Effector memory CD8-positive, alpha-beta T cell (primary cell): ENCODE measurements at places on chromosomes 12 and 14.

- DNase-seq, result no peak
Measured at GRCh38 chr12:116180448-116180847, 97.0 kb downstream of the MED13L start.

- DNase-seq, result no peak
Measured at GRCh38 chr12:126404293-126404881, 1339.2 kb downstream of the AACS start.

- DNase-seq, result no peak
Measured at GRCh38 chr12:128513331-128513730, 246.4 kb downstream of the TMEM132C start.

- DNase-seq, result no peak
Measured at GRCh38 chr12:4932576-4932975, 22.9 kb downstream of the KCNA1 start.

DNA sequence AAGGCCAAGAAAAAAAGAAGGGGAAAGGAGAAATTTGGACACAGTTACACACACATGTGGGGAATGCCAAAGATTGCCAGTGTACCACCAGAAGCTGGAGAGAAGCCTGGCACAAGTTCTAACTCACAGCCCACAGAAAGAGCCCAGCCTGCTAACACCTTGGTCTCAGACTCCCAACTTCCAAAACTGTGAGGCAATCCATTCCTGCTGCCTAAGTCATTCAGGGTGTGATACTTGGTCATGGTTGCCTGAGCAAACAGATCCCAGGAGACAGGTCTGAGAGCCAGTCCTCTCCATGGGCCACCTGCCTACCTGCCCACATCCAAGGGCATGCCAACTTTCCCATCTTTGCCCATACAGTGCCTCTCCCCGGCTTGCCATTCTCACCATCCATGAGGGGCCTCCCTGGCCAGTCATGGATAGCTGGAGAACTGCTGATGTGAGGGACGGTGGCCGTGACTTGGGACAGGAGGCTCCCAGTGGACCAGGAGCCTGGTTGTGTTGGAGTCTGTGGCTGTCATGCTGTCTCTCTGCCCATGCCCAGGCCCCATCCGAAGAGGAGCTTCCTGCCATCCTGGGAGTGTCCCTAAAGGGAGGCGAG is 198.0 kb upstream of the RTL1 start:
- DNase-seq, result no peak

- no peak for DNase-seq
Measured at GRCh38 chr12:15863984-15864383, 18.2 kb upstream of the STRAP start.

- DNase-seq, result no peak
Measured at GRCh38 chr14:71004481-71004880, 97.2 kb downstream of the PCNX1 start.

GRCh38 chr12:57214398-57214781 is 2.2 kb upstream of the NXPH4 start:
- peak; percentile 57 for DNase-seq

GRCh38 chr12:16417058-16417457 is 69.6 kb downstream of the MGST1 start:
- DNase-seq, result no peak

GRCh38 chr14:89616852-89617341 is 199.9 kb upstream of the FOXN3 start:
- DNase-seq, result peak; percentile 47

- no peak for DNase-seq
Measured at GRCh38 chr12:3342051-3342450, 149.0 kb upstream of the PRMT8 start.

GRCh38 chr12:5908251-5908650 is 36.8 kb downstream of the ANO2 start:
- DNase-seq, result no peak

DNA sequence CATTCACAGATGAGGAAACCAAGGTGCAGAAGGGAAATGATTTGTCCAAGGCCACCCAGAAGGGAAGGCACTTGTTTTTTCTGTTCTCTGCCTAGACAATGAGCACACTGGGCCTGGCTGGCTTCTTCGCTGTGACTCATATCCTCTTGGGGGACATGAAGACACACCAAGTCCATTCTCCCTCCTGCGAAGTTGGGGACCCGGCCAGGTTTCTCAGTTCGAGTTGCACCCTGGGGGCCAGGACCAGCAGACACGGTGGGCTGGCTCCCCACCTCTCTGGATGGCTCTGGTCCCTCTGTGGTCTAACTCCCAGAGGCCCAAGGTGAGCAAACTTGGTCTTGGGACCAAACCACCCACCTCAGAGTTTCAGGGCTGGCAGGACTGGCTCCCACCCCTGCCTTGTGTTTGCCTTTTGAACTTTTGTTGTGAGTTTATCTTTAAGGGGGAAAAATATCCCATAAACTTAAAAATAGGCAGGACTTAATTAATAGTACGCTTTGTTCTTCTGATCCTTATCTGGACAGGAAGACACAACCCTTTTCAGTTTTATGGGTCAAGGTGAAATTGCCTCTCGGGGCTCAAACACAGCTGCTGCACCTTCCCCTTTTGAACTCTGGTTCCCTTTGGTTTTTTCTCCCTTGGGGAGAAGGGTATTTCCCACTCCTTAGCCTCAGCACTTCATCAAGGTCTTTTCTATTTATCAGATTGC is 9.0 kb upstream of the MLEC start:
- DNase-seq, result no peak

GRCh38 chr12:124842800-124843510 is 20.7 kb downstream of the SCARB1 start:
- DNase-seq, result no peak

DNA sequence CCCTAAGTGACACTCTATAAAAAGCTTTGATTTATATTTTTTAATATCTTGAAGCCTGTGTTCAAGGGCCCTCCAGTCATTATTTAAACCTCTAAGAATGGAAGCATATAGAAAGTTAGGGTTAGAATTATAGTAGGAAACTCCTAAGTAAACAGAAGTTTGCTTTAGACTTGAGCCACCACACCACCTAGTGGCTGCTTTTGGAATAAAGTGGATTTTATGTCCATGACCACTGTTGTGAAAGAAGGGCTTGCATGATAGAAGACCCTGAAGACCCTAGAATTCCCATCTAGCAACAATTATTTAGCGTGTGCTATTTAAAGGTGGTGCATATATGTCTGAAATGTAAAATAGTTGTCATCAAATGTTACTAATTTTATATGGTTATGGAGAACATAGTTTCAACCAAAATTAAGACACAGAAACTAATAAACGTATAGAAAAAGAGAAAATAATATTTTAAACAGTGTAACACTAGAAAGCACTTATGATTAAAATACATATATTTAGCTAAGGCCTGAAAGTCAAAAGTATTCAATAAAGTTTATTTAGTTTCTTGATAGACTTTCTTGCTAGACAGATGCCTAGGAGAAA is 21.3 kb downstream of the LRRIQ1 start:
- DNase-seq, result no peak

- no peak for DNase-seq
Measured at GRCh38 chr12:77992760-77993159, 162.1 kb downstream of the NAV3 start.

- DNase-seq, result no peak
Measured at GRCh38 chr12:65293735-65294134, 15.3 kb downstream of the MSRB3 start.

GRCh38 chr14:36989806-36990205 is 182.6 kb downstream of the SLC25A21 start:
- no peak for DNase-seq

- no peak for DNase-seq
Measured at GRCh38 chr14:78637489-78637888, 467.3 kb downstream of the NRXN3 start.

DNA sequence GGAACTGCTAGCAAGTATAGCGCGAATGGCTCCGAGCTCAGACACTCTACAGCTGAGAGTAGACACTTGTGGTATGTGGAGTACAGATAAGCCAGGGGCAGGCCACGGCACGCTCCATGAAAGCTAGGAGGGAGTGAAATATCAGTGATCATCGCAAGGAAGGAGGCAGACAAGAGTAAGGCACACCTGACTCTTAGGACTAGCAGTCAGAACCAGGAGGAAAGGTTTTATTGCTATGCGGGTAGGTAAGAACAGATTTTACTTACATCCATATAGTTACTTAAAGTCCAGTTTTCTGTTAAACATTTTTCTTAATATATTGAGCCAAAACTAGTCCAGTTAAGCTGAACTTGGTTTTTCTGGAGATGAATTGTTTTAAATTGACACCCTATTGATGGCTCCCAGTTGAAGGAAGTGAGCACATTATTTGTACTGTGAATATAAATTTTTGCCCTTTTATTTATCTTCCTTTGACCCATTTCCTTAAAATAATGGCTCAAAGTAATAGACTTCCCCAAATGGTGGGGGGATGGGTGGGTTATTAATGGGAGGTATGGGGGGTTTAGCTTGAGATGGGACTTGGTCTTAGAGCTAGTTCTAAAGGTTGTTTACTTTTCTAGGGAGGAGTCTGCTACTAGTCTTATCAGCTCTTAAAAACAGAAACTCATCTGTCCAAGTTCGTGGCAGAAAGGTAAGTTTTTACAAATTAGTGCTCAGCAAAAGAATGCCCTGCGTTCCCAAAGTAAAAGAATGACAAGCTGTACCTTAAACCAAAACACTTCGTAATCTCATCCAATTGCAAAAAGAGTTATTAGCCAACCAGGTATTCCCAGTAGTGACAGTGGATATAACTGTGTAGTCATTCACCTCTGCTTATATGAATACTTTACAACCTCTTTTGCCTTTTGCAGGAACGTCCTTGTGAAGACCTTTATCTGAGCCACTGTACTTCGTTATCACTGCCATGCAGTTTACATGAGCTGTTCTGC is 5.8 kb downstream of the HNRNPA1 start:
- no peak for DNase-seq

DNA sequence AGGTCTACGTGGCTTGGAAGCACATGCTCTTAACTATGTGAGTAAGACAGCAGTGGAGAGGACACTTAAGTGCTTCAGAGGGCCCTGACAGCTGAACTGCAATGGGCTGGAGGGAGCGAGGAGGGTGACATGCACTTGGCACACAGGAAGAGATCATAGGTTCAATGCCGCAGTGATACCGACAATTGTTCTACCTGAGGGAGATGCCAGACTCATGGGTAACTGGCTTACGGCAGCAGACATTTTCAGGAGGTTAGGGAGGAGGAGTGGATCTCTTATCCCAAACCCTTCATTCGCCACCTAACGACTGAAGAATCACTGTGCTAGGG is 68.4 kb downstream of the NTF3 start:
- DNase-seq, result no peak

DNA sequence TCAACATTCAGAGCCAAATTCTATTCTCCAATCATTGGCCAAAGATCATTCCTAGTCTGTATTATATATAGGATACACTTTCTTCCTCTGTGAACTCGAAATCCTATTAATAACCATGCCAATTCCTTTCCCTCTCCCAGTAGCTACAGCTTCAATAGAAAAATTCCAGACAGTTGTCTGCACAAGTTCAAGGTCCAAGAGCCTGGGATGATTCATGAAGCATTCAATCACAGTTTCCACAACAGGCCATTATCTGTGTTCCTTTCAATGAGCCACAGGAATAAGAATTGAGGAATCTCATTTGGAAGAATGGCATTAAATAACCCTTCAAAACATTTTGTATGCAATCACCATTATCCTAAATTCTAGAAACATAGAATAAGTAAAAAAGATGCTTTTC is 437.4 kb downstream of the RMST start:
- no peak for DNase-seq

- DNase-seq, result no peak
Measured at GRCh38 chr14:90892970-90893369, 76.7 kb upstream of the TTC7B start.

DNA sequence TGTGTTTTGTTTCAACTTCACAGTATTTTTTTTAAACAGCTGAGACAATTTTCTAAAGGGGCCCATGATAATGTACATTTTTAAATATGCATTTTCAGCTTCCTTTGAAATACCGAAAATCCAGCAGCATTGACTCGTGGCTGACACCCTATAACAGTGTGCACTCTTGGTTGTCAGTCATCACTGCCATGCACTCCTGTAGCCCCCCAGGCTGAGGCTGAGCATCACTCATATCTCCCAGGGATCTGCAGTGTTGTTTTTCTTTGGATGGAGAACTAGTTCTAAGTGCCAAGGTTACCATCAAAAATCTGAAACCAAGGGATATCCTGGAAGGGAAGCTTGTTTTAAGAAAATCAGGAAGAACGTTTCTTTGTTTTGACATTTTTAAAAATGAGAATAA is 81.2 kb downstream of the C14orf132 start:
- DNase-seq, result no peak

- DNase-seq, result no peak
Measured at GRCh38 chr14:88804477-88804876, 11.7 kb upstream of the EML5 start.

GRCh38 chr12:6425590-6426531 is 18.9 kb upstream of the CD27 start:
- DNase-seq, result no peak

GRCh38 chr14:98018628-98019027 is 1221.4 kb downstream of the VRK1 start:
- peak; percentile 7 for DNase-seq

DNA sequence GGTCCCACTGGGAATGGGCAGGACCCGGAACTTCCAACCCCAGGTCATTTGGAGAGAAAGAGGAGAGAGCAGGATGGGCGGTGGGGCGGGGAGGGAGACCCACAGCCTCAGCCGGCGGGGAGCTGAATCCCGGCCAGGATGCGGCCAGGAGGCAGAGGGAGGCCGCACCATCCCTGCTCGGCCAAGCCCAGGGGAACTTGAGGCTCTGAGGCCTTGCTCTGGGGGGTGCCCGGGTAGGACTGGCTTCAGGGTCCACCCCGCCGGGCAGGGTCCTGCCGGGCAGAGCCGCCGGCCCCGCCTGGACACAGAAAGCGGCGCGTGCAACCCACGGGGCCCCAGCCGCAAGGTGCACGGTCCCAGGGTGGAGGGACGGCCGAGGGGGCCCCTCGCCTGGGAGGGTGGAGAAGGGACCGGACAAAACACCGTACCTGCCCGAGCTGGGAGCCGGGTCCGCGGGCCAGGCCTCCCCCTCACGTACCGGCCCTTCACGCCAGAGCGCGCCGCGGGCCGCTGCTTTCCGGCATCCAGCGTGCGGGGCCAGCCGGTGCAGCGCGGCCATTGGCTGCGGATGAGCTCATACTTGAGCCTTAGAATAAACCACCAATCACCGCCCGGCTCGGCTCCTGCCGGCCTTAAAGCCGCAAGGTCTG is at the start of gene RPS6KL1:
Gene RPS6KL1 (minus strand): TSS at position 509 of the 650 bp plus-strand sequence. CDS start 1,719 bp downstream, outside the sequence.
- DNase-seq, result peak; percentile 39

DNA sequence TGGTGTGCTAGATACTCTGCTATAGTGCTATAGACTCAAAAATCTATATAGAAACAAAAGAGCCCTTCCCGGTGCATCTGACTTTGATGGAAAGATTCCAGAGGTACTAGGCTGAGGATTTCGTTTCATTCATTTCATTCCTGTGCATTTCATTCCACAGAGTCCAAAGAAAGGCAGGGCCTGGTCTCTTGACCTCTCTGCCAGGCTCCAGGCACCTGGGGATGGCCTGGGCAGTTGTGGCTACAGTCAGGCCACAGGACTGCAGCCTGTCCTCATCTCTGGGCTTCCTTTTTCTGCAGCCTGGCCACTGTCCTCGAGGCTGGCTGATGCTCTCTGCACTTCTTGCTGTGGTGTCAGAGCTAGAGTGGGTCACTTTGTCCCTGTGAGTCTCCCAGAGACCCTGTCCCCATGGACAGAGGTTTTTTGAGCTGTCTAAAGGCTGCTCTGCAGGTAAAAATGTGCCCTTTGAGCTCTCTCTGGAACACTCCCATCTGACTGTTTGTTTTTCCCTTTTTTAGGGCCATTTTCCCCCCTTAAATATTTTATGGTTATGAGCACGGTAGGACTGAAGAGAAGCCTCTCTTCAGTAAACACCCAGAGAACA is 3.2 kb upstream of the VDR start:
- no peak for DNase-seq

GRCh38 chr14:75539162-75539560 is 16.9 kb downstream of the BATF start:
- no peak for DNase-seq
